ENCODE measurements at places on chromosomes 7 and 10. TPM values are rescaled to one million over a fixed set of nuclear protein-coding genes. Genes with fewer than 3 reads are reported as not detected.

- no peak overlapping the region for H3K4me3 ChIP-seq
- H3K36me3 ChIP-seq: no peaks in the 10 kb centered on the region
- H3K27ac ChIP-seq: no peak overlapping the region
- H3K27me3 ChIP-seq: peaks cover 14% of the 10 kb centered on the region
- peak; percentile 66 for DNase-seq
Measured at GRCh38 chr10:13893926-13894325, 307.2 kb downstream of the PRPF18 start.

DNA sequence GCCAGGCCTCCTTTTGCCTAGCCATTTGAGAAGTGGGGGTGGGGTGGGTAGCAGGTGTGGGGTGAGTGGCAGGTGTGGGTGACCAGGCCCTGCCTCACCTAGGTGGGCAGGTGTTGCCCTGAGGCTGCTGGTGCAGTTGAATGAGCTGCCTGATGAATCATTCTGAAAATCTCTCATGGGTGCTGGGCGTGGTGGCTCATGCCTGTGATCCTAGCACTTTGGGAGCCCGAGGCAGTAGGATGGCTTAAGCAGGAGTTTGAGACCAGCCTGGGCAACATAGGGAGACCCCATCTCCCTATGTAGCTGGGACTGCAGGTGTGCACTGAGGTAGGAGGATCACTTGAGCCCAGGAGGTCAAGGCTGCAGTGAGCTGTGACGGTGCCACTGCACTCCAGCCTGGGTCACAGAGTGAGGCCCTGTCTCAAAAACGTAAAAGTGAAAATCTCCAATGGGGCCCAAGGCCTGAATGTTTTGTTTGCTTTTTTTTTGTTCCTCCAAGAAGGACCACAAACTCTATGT, 17.7 kb downstream of the TSPAN14 start:
- H3K27ac ChIP-seq: no peak overlapping the region
- H3K36me3 ChIP-seq: peaks cover 42% of the 10 kb centered on the region
- no peak overlapping the region for H3K4me3 ChIP-seq
- peaks cover 15% of the 10 kb centered on the region for H3K4me1 ChIP-seq
- no peaks in the 10 kb centered on the region for H3K27me3 ChIP-seq

GRCh38 chr10:61589547-61590243, 73.0 kb upstream of the CABCOCO1 start:
- no peak overlapping the region for H3K4me3 ChIP-seq
- no peaks in the 10 kb centered on the region for H3K27me3 ChIP-seq
- H3K36me3 ChIP-seq: no peaks in the 10 kb centered on the region
- no peak for DNase-seq

DNA sequence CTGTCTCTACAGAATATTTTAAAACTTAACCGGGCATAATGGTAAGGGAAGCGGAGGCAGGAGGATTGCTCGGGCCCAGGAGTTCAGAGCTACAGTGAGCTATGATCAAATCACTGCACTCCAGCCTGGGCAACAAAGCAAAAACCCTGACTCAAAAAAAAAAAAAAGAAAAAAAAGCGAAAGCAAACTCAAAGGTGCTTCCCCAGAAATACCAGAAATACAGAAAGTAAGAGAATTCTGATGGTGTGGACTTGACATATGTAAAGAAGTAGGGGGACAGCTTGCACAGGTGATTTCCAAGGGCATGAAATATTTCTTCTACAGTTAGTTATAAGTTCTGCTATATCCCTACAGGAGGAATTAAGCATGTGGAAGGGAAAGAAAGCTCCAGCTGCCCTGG, 69.7 kb upstream of the APBB1IP start:
- no peak for DNase-seq
- no peak overlapping the region for H3K4me3 ChIP-seq
- H3K4me1 ChIP-seq: no peaks in the 10 kb centered on the region
- H3K36me3 ChIP-seq: no peaks in the 10 kb centered on the region

The GIMAP4 gene
- total RNA-seq: 0.33 TPM

The C7orf33 gene
- total RNA-seq: not detected

The SRPK2 gene
- 76.2 TPM for total RNA-seq
